ENCODE measurements at places on chromosomes 7 and 10. TPM values are rescaled to one million over a fixed set of nuclear protein-coding genes. Genes with fewer than 3 reads are reported as not detected.

The CTAGE6 gene
- 0.12 TPM for total RNA-seq

The CALHM3 gene
- not detected for total RNA-seq

The ATOH7 gene
- not detected for total RNA-seq

The INA gene
- total RNA-seq = not detected

The ACTL6B gene
- not detected for total RNA-seq

The LRRC72 gene
- not detected for total RNA-seq

The SLC39A12 gene
- not detected for total RNA-seq

The TSPAN13 gene
- 19.6 TPM for total RNA-seq

The LMTK2 gene
- total RNA-seq = 26.7 TPM

The CYP2C18 gene
- 0.15 TPM for total RNA-seq

The ZNF273 gene
- total RNA-seq = 2.7 TPM

GRCh38 chr10:80938903-80939302 is 401.2 kb downstream of the SH2D4B start:
- no peak for DNase-seq

- no peak for DNase-seq
Measured at GRCh38 chr7:90900628-90901356, 304.7 kb downstream of the CDK14 start.

GRCh38 chr7:139396323-139396951 is 36.7 kb downstream of the LUC7L2 start:
- no peak for DNase-seq

- no peak for DNase-seq
Measured at GRCh38 chr10:56662765-56663447, 301.8 kb upstream of the ZWINT start.

- no peak for DNase-seq
Measured at GRCh38 chr7:151168003-151168786, 701 bp upstream of the GBX1 start.

- DNase-seq = no peak
Measured at GRCh38 chr10:124995605-124996004, 53.7 kb downstream of the ZRANB1 start.

DNA sequence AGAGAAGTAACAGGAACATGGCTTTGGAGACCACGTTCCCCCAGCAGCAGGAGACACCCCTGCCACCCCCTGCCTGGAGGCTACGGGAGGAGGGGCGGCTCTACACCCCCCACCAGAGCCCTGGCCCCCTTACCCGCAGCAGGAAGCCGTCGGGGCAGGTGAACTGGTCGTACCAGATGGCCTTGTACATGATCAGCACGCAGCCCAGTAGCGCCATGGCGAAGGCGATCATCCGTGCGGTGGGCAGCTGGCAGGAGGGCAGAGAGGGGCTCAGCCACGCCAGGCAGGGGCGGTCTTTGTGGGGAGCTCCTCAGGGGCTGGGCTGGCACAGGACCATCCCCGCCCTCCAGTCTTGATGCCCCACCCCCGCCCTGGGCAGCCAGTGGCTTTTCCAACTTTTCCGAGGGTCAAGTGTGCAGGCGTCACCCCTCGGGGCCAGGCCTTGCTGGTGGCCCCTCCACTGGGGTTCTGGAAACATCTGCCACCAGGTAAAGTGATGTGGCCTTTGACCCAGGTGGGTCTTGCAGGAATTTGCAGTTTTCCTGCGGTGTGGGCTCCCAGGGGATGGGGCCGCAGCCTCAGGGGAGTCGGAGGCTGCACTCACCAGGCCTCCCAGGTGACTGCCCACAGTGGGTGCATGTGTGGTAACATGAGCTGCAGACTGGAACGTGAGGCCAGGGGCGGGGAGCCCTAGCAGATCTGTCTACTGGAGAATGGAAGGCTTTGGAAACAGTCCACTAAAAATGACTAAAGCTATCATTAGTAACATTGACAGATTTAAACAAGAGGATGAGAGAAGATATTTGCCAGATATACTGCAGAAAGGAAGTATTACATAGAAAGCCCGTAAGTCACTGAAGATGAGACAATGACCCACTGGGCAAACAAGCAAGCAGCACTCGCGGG is 9.7 kb downstream of the CALY start:
- no peak for DNase-seq

- no peak for DNase-seq
Measured at GRCh38 chr7:51161937-51162336, 154.7 kb downstream of the COBL start.

DNA sequence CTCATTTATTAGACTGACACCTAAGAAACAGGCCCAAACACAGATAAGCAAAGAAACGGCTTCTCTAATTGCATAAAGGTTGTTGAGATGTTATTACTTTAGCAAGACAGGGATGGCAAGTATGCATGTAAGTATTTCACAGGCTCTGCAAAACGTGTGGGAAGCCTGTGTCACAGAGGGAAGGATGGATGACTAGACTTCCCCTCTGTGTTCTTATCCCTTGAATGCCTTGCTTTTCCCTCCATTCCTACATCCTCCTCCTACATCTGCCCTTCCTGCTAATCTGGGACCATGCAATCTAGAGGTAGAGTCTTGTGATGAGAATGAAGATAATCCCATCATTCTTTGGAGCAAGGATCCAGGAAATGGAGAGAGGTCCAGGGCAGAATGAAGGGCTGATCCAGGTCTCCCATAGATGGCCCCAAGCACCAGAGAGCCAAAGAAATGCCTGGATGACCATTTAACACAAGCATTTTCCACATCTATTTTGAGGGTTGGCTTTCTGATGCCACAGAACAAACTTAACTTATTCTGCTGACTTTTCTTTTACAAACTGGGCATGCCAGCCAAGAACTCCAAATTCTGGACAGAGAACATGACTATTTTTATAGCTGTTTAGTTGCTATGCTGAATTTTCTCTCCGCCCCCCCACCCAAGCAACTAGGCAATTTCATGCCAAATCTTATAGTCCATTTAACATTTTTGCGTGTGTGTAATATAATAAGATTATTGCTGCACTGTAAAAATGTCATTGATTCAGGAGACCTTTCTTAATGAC is 48.1 kb downstream of the NRP1 start:
- no peak for DNase-seq

DNA sequence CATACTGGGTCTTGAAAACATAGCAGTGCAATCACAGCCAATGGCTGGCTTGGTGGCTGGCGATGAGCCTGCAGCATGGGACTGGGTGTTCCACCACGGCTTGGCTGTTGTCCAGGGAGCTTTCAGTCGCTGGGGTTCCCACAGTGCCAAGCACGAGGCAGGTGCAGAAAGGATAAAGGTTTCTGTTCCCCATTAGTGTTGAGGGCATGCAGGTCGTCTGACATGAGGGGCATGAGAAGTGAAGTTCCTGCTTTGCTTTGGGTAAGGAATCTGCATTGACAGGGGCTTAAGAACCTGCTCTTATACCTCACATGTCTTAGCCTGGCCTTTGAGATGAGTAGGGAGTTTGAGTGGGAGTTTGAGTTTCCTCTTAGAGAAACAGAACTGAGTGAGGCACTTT is 9.0 kb upstream of the CFTR start:
- peak; percentile 43 for DNase-seq

DNA sequence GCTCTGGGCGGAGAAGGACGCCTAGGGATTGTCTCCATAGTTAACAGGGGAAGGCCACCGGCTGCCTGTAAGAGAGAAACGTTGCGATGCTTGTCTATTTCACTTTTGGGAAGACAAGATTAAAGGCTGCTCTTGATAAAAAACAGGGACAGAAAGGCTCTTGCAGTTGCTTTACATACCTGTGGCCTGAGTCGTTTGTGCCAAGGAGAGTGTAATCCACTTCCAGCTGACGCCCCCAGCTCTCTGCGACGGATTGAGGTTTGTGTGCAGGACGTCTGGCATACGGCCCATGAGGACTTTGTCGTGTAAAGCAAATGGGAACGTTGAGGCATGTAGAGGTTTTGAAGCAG is 1.1 kb downstream of the MAP3K8 start:
- peak; percentile 53 for DNase-seq

- no peak for DNase-seq
Measured at GRCh38 chr10:91073286-91073979, 147.0 kb upstream of the PCGF5 start.

DNA sequence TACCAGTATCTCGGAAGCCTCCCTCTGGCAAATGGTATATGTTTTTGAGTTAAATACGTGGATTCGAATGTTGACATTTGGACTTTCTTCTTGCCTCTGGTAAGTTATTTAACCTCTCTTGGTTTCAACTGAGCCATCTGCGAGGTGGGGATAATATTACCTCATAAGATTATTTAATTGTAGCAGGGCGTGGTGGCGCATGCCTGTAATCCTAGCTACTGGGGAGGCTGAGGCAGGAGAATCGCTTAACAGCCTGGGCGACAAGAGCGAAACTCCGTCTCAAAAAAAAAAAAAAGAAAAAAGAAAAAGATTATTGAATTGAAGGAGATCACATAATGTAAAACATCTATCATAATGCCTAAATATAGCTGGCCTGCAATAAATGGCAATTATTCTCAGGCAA is 396 bp upstream of the TAF5 start:
- no peak for DNase-seq

DNA sequence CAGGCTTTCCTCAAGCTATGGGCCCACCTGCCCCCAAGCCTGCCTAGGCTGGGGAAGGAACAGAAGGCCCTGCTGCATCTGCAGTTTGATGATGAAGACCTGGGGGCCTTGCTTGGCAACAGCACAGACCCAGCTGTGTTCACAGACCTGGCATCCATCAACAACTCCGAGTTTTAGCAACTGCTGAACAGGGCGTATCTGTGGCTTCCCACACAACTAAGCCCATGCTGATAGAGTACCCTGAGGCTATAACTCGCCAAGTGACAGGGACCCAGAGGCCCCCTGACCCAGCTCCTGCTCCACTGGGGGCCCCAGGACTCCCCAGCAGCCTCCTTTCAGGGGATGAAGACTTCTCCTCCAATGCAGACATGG is 36.3 kb downstream of the CADPS2 start:
- DNase-seq = no peak

- no peak for DNase-seq
Measured at GRCh38 chr7:102424129-102424551, 9.2 kb upstream of the ORAI2 start.

DNA sequence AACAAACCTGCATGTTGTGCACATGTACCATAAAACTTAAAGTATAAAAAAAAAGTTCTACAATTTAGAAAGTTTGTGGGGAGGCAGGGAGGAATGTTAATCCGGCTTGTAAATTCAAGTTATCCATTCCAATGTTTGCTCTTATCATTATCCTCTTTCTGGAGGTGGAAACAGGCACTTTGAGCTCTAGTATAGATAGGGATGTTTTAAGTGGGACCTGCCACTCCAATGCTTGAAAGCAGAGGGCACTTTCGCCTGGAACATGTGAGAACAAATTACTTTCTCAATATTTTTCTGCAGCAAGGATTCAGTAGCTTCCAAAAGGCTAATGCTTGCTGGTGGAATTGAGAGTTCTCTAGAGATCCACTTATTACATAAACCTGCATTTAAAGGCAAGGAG is 45.6 kb downstream of the FEZF1 start:
- no peak for DNase-seq

GRCh38 chr10:130218181-130218641 is 82.0 kb downstream of the GLRX3 start:
- no peak for DNase-seq

- DNase-seq = no peak
Measured at GRCh38 chr7:231858-232246, 39.5 kb downstream of the FAM20C start.

DNA sequence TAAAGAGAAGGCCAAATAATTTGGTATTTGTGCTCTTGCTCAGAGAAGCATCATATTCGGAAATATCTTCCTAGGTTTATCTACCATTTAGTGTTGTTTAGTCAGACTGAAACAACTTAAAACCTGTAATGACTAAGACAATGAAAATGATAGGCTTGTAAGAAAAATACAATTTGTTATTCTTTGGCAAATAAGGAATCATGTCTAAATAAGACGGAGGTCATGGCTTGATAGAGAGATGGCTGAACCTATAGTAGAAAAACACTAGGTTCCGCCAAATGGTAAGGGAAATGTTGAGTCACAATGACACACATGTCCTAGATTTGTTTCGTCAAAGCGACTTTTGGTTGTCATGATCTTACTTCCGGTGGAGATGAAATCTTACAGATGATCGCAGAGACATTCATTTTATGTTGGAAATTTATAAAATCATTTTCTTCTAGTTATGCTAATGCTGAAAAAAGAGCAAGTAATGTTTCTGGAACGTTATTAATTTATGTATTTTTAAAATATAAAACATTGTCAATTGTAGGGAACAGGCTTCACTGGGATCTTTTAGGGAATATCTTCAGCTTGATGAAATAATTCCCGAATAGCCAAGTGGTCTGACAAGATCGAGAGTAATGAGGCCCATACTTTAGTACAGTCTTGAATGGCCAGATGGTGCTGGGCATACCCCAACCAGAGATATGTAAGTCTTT is 1.0 kb downstream of the SRGN start:
- DNase-seq = no peak

- DNase-seq = peak; percentile 36
Measured at GRCh38 chr7:30920021-30920583, 8.4 kb downstream of the AQP1 start.

DNA sequence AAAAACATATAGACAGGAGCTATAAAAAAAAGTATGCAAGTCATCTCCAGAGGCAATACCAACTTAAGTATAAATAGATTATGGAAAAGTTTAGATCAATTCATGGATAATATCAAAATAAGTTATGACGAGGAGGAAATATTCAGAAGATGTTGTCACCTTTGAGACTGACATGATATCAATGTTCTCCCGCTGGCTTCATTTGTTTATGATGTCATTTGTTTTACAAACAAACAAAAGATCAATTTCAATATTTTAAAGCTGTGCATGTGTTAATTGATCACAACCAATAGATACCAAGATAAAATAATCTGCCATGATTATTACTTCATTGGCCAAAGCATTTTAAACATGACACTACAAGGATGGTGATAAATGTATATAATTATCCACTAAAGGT is 43.5 kb downstream of the SLC16A12 start:
- DNase-seq = no peak

- DNase-seq = no peak
Measured at GRCh38 chr7:140982508-140982907, 32.2 kb downstream of the MRPS33 start.

- no peak for DNase-seq
Measured at GRCh38 chr10:121497513-121498470, 100.5 kb downstream of the FGFR2 start.

DNA sequence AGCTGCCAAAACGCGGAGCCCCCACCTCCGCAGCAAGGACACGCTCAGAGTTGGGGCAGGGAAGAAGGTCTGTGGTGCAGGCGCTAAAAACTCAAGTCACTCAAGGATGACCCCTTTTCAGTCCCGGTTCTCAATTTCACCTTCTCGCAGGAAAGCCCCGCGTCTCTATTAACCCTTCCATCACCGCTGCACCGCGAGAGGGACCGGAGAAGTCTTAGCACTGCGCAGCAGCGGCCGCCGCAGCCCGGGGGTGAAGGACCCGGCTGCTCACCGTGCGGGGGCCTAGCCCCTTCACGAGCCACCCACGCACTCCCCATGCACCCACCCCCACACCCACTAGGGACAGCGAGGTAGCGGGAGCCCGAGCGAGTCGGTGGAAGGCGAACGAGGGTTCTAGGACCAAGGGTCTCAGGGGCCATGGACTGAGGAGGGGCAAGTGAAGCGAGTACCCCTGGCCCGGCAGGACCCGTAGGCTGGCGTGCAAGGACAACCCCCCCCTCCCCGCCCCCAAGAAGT is 162.9 kb downstream of the SH3PXD2A start:
- DNase-seq = no peak

GRCh38 chr7:66837007-66837406 is 84.0 kb upstream of the TMEM248 start:
- DNase-seq = no peak

All from left cardiac atrium (tissue), 4 donors.